ENCODE measurements at places on chromosomes 5 and 9. TPM values are rescaled to one million over a fixed set of nuclear protein-coding genes. Genes with fewer than 3 reads are reported as not detected.

FOXD4L6 gene
- not detected for total RNA-seq

ANXA2R gene
- total RNA-seq: 4.8 TPM

FCN2 gene
- not detected for total RNA-seq

HSD17B3 gene
- 0.81 TPM for total RNA-seq

TEX48 gene
- not detected for total RNA-seq

CMBL gene
- total RNA-seq: 21.8 TPM

SLC25A2 gene
- total RNA-seq: 0.64 TPM

SEMA4D gene
- total RNA-seq: 46.2 TPM

PCDHB6 gene
- 0.75 TPM for total RNA-seq

RORB gene
- total RNA-seq: 2.1 TPM

TPPP gene
- 16.1 TPM for total RNA-seq

HAVCR1 gene
- not detected for total RNA-seq

PLPPR1 gene
- 5.0 TPM for total RNA-seq

DAP gene
- total RNA-seq: 105 TPM

SREK1IP1 gene
- total RNA-seq: 22.1 TPM

KIF4B gene
- total RNA-seq: 0.17 TPM

HTR4 gene
- total RNA-seq: 0.43 TPM

WHRN gene
- 3.1 TPM for total RNA-seq

EQTN gene
- total RNA-seq: not detected

SH3RF2 gene
- 12.4 TPM for total RNA-seq

UGCG gene
- total RNA-seq: 50.7 TPM

KIF20A gene
- 0.69 TPM for total RNA-seq

Measured in upper lobe of right lung (tissue), 1 donor.